BE2C (cell line): ENCODE measurements at places on chromosomes 5 and 9.

GRCh38 chr9:90826326-90827020, 24.9 kb downstream of the SYK start:
- DNase-seq = no peak

GRCh38 chr5:173093606-173094005, 37.5 kb downstream of the CREBRF start:
- no peak for DNase-seq

- DNase-seq = no peak
Observed at GRCh38 chr5:39370555-39371366, 6.5 kb upstream of the C9 start.

- DNase-seq = no peak
Observed at GRCh38 chr5:134549714-134550113, 24.2 kb downstream of the JADE2 start.

DNA sequence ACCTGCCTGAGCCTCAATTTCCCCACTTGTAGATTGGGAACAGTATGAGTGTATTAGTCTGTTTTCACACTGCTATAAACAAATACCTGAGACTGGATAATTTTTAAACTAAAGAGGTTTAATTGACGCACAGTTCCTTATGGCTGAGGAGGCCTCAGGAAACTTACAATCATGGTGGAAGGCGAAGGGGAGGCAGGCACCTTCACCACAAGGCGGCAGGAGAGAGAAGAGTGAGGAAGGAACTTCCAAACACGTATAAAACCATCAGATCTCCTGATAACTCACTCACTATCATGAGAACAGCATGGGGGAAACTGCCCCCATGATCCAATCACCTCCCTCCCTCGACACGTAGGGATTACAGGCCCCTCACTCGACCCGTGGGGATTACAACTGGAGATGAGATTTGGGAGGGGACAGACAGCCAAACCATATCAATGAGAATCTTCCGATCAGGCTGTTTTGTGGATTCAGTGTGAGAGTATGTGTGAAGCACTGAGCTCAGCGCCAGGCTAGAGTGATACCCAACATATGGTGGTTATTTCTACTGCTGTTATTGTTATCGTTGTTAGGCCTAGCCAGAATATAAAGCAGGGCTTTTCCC, 14.6 kb upstream of the LMX1B start:
- no peak for DNase-seq
